ENCODE measurements at places on chromosomes 6 and 20. TPM values are rescaled to one million over a fixed set of nuclear protein-coding genes. Genes with fewer than 3 reads are reported as not detected.

Gene TBXT
- total RNA-seq: not detected

Gene FGD2
- total RNA-seq: 2.4 TPM

Gene ROS1
- not detected for total RNA-seq

Gene NKX2-2
- not detected for total RNA-seq

Gene HSPA12B
- not detected for total RNA-seq

Gene VARS2
- 55.7 TPM for total RNA-seq

Gene C20orf202
- 0.19 TPM for total RNA-seq

Gene NR2E1
- not detected for total RNA-seq

Gene SRMS
- not detected for total RNA-seq

Gene EYA4
- not detected for total RNA-seq

Gene OPN5
- total RNA-seq: not detected

Gene MAFB
- total RNA-seq: not detected

Gene SLC17A1
- 0.41 TPM for total RNA-seq

Gene PERP
- total RNA-seq: 5.7 TPM

Data from activated naive CD4-positive, alpha-beta T cell treated with anti-CD3 and anti-CD28 coated beads, Interleukin-2, amount 50 U/mL, for 72 hours (primary cell).